ENCODE measurements at places on chromosomes 7 and 10. TPM values are rescaled to one million over a fixed set of nuclear protein-coding genes. Genes with fewer than 3 reads are reported as not detected.

Gene KCND2
- 7.7 TPM for total RNA-seq

Gene INHBA
- total RNA-seq: 2.7 TPM

DNA sequence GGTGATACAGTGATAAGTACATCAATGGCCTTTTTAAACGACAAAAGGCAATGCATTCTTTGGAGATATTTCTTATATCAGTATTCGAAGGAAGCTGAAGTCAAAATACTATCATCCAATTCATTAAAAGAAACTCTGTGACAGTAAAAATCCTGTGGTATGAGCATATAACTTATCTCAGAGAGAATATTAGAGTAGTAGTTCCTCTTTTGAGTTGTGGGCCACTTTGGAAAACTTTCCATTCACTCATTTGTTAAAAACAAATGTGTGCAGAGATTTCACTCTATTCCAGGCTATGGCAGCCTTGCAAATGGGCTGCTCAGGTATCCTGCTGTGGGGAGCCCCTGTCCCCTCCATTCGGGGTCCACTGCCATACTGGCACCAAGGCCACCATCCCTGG lies 55.3 kb upstream of the ZNF438 start:
- no peak for DNase-seq

- DNase-seq: no peak
Measured at GRCh38 chr10:86295791-86296190, 70.8 kb downstream of the GRID1 start.

GRCh38 chr10:68796605-68797004 lies 30.7 kb upstream of the STOX1 start:
- no peak for DNase-seq

GRCh38 chr10:14545827-14546226 lies 215.1 kb upstream of the FRMD4A start:
- DNase-seq: no peak
